NCI-H774 (cell line): ENCODE measurements at places on chromosomes 1 and 21.

- DNase-seq, result peak; percentile 33
Observed at GRCh38 chr1:31932491-31933316, 5.5 kb downstream of the PTP4A2 start.

GRCh38 chr1:27491748-27492700, 2.1 kb upstream of the WASF2 start:
- DNase-seq, result no peak

- DNase-seq, result no peak
Observed at GRCh38 chr1:230824919-230825721, 43.2 kb downstream of the C1orf198 start.

GRCh38 chr1:38991638-38992411, 749 bp downstream of the AKIRIN1 start:
- no peak for DNase-seq
